ENCODE measurements at places on chromosomes 2 and 18.

DNA sequence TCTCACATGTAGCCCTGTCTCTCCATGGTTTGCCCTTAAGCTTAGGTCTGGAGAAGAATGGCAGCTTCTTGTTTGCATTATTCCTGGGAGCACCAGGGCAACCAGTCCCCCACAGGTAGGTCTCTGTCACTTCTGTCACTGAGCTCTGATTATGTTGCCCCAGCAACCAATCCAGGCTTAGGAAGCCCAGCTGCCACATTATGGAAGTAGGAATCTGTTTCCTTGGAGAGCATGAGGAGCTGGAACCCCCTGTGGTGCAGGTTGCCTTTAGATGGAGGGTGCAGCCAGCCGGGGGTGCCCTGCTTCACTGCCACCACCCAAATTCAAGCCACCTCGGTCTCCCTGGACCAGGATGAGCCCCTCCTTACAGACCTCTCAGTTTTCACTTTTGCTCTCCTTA lies 4.8 kb downstream of the RESP18 start:
- no peak for DNase-seq

- no peak for DNase-seq
Measured at GRCh38 chr2:46775722-46776121, 139.9 kb downstream of the MCFD2 start.

- no peak for DNase-seq
Measured at GRCh38 chr2:224724331-224724730, 8.2 kb upstream of the CCDC195 start.

- DNase-seq, result no peak
Measured at GRCh38 chr2:194289712-194290346, 1367.2 kb upstream of the SLC39A10 start.

DNA sequence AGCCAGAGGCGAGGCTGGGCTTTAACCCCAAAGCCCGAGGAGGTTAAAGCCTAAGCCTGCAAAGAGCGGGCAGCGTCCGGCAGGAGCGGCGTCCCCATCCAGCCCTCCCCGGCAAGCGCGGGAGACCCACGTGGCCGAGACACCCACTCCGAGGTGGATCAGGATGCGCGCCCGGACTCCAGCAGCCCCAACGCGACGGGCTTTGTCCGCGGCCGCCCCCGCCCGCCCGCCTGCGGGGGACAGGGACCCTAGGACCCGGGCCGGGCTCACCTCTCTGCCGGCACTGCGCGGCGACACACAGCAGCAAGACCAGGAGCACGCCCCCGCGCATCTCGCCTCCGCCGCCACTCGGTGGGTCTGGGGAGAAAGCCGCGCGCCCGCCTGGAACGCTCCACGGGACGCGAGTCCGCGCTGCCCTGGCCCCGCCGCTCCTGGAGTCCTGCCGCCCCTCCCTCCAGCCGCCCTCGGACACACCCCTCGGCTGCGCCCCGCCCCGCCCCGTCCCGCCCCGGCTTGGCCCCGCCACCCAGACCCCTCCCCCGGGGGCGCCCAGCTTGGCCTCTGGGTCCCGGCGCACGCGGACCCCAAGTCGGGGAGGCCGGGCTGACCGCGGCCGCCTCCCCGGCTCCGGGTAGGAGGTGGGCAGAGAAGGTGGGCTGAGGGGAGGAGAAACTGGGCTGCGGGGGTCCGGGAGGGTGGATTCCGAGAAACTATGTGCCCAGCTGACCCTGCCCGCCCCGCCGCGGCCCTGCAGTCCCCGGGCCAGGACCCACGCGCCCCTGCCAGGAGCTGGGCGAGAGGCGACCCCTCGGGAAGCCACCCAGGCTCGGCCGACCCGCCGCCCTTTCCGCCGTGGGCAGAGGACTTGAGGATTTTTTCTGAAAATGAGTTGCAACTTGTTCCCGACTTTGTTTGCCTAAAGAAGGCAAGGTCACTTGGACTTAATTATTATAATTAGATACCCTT lies at the start of gene LAMA1:
LAMA1 (minus strand) TSS at position 408 of the 966 bp plus-strand sequence; CDS start at position 331, 77 bp downstream.
- peak; percentile 84 for DNase-seq

GRCh38 chr2:11729362-11730212 lies 16.8 kb upstream of the LPIN1 start:
- DNase-seq, result no peak

DNA sequence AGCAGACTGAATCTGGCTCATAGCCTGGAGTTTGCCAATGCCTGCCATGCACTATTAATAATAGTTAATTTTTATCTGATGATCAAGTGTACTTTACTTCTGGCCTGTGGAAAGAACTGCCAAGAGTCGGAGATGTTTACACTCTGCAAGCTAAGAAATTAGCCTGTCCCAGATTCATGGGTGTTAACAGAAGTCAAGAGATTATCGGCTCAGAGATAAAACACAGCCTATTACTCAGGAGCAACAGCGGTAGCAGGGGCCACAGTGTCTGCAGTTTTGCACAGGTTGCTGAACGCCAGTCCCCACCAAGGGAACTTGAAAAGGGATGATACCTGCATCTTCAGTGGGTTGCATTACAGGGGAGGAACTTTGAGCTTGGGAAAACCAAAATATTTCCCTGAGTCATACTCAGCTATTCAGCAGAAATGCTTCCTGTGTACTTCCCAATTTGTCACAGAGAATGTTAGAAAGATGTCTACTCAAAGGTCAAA lies 4.3 kb upstream of the ADI1 start:
- no peak for DNase-seq

GRCh38 chr2:219500135-219500534 lies 1.4 kb downstream of the GMPPA start:
- no peak for DNase-seq

DNA sequence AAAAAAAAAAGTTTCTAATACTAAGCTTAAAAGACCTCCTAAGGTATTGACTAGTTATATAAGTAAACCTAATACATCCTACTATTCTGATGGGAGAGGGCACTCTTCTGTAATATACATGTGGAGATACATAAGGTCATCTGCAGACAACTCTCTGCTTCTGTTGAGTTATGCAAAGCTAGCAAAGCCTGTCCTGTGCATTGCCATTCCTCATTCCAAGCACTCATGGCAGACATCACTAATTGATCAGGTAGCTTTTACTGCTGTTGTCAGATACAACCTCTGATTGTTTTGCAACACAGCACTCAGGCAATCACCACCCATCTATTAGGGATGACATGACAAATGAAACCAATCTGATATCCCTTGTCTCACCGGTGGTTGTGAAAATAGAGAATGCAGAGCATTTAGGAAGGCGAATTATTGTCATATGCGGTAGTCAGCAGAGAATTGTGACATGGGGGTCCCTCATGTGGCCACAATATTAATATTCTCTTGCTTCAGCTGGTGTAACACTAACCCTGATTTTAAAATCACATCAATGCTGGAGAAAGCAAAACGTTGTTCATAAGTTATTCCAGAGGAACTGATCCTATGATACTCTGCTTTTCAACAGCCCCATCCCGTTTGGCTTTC lies 416.5 kb upstream of the GYPC start:
- no peak for DNase-seq

DNA sequence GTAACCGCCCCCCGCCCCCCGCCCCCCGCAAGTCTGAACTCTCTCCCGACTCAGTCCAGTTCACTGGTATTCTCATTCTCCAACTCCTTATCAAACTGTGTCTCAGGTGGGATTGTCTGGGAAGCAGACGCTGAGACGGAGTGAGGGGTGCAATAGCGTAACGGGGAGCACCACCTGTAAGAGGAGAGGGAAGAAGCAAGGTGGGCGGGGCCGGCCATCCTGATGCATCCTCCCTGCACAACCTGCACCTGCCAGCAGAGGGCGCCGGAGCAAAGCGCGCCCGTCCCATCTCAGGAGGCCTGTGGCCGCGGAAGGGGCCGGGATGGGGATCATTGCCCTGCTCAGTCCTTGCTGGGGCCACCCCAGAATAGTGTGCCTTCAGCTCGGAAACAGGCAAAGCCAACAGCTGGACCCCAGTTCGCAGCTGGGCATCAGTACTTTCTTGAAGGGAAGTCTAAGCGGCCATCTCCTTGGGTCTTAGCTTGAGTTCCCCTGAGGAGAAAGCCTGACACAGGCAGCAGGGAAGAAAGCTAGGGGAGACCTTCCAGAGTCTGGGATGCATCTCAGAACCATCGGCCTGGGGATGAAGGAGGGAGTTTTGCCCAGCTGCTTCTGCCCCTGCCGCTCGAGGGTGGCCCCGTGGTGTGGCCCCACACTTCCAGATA lies 208.0 kb downstream of the TFCP2L1 start:
- peak; percentile 89 for DNase-seq

DNA sequence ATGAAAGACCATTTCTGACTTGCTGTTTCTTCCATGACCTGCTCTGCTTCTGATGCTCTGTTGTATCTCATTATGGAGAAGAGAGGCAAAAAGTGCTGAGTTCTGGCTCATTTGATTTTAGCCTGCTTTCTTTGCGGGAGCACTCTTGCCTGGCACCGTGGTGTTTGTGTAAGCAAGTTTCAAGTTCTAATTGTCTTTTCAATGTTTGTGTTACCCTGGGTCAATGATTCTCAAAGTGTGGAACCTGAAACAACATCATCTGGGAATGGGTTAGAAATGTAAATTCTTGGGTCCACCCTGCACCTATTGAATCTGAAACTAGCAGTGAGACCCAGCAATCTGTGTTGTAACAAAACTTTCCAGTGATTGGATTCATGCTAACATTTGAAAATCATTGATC lies 85.5 kb upstream of the STON1 start:
- DNase-seq, result no peak

- peak; percentile 12 for DNase-seq
Measured at GRCh38 chr2:141341444-141341843, 789.4 kb downstream of the LRP1B start.

- DNase-seq, result peak; percentile 70
Measured at GRCh38 chr2:71129902-71130151, 202 bp downstream of the MCEE start.

- no peak for DNase-seq
Measured at GRCh38 chr2:127058246-127058953, 48.6 kb downstream of the BIN1 start.

Measured in urothelium cell line (cell line).